Fibroblast of skin of left biceps (primary cell): ENCODE measurements at places on chromosomes 11 and 22.

- DNase-seq: peak; percentile 94
Observed at GRCh38 chr11:122197066-122197987, 81.3 kb upstream of the BLID start.

GRCh38 chr22:19719488-19720021, 3.8 kb upstream of the GP1BB start:
- DNase-seq: no peak

- no peak for DNase-seq
Observed at GRCh38 chr22:19814428-19814827, 40.2 kb downstream of the GNB1L start.

- DNase-seq: no peak
Observed at GRCh38 chr22:17086788-17087497, 2.1 kb downstream of the IL17RA start.

GRCh38 chr11:6022956-6023355, 7.6 kb downstream of the OR56A1 start:
- DNase-seq: no peak

DNA sequence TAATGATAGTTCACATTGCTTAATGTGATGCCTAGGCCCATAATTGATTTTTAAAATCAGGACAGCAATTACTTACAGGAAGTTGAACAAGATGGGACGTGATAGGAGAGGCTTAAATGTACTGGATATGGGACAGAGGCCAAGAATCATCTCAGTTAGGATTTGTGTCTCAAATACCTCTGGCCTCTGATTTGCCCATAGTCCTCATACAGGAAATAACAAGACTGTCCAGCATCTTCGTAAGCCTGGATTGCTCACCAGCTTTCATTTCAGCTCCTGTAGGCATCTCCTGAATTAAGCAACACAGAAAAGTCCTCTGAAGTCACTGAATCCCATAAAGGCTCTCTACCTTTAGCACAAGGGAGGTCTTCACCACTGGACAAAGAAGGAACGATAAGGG, at the start of gene MRGPRX3:
Gene MRGPRX3, plus strand, starts transcription at position 231 of the 400 bp plus-strand sequence. CDS start 4,632 bp downstream, outside the sequence.
- DNase-seq: no peak

GRCh38 chr11:95625164-95625900, 164.2 kb downstream of the FAM76B start:
- DNase-seq: no peak

- no peak for DNase-seq
Observed at GRCh38 chr22:49011379-49011768, 816.3 kb downstream of the BRD1 start.

GRCh38 chr11:72475381-72475780, 41.0 kb upstream of the CLPB start:
- no peak for DNase-seq

DNA sequence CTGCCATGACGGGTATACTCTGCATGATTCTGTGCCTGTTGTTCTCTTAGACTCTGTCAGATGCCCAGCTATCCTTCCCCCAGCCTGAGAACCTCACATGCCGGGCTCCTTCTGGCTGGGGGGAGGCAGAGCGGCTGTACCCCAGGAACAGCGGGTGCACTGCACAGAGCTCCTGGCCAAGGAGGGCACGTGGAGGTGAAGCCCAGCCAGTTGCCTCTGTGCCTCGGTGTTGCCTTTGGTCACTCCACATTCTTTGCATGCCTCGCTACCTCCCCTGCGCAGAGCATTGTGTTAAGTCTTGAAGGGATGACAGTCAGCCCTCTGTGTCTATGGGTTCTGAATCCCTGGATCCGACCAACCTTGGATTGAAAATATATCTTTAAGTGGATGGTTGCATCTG, 77.7 kb downstream of the FEZ1 start:
- no peak for DNase-seq

DNA sequence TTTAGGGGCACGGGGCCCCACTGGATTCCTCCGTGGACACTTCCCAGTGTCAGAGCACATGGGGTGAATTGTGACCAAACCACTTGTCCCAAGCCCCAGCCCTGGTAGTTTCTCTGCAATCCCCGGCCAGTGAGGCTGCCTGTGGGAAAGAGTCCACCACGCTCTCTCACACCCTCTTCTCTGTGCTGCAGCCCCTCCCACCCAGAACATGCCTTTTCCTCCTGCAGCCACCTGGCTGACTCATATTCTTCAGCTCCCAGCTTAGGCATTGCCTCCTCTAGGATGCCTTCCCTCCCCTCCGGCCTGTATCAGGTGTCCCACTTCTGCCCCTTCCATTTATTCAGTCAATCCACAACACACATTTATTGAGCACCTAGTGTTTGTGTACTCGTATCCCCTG, 5.4 kb upstream of the RPS6KB2 start:
- DNase-seq: no peak

DNA sequence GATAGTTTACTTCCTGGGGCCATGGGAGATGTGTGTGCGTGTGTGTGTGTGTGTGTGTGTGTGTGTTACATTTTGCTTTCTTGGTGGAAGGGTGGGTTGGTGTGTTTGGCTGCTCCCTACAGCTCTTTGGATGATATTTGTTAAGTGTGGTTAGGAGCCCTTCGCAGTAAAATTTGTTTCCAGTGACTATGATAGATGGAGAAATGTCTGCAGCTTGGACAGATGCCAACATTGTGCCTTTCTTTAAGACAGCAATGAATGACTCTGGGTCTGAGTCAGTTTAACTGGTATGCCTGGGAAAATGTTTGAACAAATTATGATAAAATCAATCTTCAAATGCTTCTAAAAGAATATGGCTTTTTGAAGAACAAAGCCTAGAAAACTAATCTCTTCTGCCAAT, 102.7 kb upstream of the TRPC6 start:
- DNase-seq: peak; percentile 28

- no peak for DNase-seq
Observed at GRCh38 chr11:48096588-48097525, 116.5 kb downstream of the PTPRJ start.

- no peak for DNase-seq
Observed at GRCh38 chr11:70155386-70155785, 47.7 kb upstream of the FADD start.

DNA sequence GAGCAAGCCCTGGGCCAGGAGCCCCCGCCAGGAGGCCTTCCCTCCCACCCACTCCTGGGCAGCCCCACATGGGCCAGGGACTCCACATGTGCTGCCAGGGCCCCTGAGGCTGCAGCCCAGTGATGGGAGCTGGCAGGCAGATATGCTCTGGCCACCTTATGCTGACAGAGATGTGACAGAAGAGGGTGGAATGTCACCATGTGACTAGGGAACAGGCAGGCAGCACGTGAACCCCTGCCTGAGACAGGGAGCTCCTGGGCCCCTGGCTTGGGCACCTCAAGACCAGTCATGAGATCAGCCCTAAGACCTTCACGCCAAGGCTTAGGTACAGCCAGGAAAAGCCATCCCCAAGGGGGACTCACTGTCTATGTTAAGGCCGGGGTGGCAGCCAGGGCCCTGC, 9.1 kb downstream of the PRODH start:
- no peak for DNase-seq

- no peak for DNase-seq
Observed at GRCh38 chr22:21568347-21569075, 997 bp downstream of the UBE2L3 start.

DNA sequence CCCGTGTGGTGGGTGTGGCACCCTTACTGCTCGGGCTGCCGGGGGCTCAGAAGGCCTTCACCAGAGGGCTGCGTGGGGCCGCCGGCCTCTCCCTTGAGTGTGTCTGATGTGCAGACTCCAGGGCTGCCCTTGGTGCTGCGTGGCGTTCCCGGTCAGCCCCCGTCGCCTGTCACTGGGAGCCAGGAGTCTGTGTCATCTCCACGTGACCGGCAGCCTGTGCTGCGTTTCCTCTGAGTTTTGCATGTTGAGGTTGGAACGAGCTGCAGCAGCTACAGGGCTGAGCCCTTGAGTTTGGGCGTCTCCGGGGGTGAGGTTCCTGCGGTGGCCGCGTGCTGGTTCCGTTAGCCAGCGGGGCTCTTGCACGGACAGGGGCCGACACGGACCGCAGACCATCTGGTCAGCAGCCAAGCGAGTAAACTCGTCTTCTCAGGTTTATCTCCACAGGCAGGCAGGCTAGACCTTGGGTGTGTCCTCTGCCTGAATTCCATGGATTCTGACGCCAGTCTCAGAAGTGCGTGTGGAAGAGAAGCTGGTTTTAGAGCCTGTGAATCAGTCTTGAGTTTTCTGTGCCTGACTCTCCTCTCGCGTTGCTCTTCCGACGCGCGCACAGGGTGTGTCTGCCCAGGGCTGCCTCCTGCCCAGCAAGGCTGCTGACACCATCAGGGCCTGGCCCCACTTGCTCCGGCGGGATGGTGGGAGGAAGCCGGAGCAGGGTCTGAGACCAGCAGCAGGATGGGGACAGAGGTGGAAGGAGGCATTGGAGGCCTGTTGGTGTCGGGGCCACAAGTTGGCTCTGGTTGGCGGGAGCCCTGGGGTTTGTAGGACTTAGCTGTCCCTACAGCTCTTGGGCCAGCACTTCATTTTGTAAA, 10.5 kb downstream of the PTDSS2 start:
- DNase-seq: no peak

GRCh38 chr11:125257190-125257579, 92.6 kb downstream of the PKNOX2 start:
- no peak for DNase-seq

GRCh38 chr11:102560555-102561011, 30.0 kb upstream of the MMP7 start:
- DNase-seq: no peak

GRCh38 chr22:38118182-38118581, 7.7 kb upstream of the BAIAP2L2 start:
- DNase-seq: no peak

DNA sequence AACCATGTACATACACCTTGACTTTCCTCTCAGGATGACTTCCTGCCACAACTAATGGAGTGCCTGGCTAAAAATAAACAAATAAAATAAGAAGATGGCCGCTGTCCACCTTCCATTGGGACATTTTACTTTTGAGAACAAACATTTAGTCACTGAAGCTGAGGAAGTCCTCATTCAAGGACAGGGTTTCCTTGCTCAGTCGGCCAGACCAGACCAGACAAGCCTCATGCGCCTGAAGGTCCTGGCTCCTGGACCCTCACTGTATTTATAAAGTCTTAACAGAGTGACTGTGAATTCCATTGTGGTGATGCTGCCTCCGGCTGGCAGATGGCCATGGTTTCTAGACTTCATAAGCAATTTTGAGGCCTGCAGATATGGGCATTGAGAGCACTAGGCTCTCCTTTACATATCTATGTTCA, 114.5 kb downstream of the MAML2 start:
- DNase-seq: peak; percentile 77

GRCh38 chr11:121999651-122000050, 116.4 kb downstream of the BLID start:
- DNase-seq: no peak

DNA sequence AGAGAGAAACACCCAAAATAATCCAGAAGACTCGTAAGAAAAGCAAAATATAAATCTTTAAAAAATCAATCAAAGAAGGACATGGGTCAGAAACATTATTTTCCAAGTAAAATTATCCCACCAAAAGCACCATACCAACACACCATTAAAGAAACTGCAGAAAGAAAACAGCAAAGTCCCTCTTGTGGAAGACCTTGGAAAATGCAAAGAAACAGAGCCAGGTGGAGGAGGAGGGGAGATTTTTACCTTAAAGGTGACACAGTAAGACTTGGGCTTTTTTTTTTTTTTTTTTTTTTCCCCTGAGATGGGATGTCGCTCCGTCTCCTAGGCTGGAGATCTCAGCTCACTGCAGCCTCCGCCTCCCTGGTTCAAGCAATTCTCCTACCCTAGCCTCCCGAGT, 123.8 kb downstream of the LARGE1 start:
- DNase-seq: no peak

GRCh38 chr11:5046754-5047330, 516 bp downstream of the OR52J3 start:
- DNase-seq: no peak

- no peak for DNase-seq
Observed at GRCh38 chr11:48154151-48154550, 62.5 kb upstream of the OR4B1 start.

DNA sequence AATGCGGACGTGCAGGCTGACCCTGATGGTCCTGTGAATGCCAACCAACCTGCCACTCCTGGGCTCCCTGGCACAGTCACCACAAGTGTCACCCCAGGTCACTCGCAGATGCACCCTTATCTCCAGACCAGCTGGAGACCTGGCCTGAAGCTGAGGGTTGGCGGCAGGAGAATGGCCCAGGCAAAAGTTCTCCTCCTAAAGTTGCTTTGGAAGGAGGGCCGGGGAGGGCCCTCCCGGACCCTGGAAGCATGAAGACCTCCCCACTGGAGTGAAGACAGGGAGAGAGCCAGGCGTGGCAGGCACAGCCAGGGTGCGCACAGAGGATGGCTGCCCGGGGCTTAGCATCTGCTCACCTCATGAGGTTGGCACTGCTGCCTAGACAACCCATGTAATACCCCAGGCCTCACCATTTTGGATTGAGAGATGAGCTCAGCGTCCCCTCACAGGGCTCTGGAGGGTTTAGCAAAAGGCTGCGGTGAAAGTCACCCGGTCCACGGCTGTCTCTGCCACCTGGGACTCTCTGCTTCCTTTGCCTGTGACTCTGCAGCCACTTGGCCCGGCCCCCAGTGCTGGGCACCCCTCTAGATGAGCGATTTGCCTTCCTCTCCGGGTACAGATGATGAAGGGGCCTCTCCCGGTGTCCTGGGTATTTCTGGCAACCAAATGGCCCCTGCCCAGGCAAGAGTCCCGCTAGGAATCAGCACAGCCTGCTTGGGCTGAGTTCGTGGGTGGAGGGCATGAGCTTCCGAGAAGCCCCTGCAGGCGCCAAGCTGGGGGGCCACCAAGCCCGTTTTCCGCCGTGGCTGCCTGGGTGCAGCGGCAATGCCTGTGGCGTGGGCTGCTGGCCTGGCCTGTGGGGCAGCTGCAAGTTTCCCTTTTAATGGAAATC, 48.3 kb upstream of the SEPTIN5 start:
- no peak for DNase-seq

- no peak for DNase-seq
Observed at GRCh38 chr11:2517386-2518064, 72.7 kb downstream of the KCNQ1 start.

GRCh38 chr22:19723232-19723982, at the start of gene GP1BB:
Gene GP1BB (plus strand): TSS chr22:19723539. CDS start chr22:19723570, 31 bp downstream.
- DNase-seq: no peak

DNA sequence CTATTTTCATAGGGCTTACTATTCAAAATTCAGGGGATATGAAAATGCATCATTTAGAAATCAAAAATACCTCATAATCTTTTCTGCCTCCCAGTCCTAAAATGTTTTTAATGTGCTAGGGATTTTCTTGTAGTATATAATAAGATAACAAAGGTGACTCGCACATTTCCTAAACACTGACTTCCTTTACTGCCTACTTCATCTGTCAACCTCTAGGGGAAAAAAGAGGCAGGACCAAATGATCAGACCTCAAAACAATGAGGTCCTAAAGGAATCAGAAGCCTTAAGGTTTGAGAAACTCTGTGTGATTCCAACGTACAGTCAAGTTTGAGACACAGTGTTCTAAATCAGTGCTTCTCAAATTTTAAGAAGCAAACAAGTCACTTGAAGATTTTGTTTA, 56.1 kb upstream of the POU2AF2 start:
- no peak for DNase-seq

DNA sequence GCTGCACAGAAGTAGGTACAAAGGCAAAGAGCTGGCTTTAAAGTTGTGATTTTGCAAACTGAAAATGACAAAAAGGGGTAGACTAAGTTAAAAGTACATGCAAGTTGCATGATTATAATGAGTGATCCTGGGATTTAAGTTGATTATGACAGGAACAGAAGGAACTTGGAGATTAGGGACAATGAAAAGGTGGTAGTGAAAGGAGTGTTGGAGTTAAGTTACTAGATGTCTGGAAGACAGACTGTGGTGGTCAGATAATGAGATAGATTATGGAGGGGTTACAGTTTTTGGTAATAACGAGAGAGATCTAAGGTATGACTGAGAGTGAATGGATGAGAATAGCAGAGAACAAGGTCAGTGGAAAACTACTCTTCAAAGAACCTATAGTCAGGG, 7.7 kb upstream of the TMEM9B start:
- no peak for DNase-seq

- no peak for DNase-seq
Observed at GRCh38 chr22:38347944-38348750, 30.9 kb upstream of the CSNK1E start.
